Breast epithelium (tissue), 4 donors: ENCODE measurements at places on chromosomes 13 and 19.

DNA sequence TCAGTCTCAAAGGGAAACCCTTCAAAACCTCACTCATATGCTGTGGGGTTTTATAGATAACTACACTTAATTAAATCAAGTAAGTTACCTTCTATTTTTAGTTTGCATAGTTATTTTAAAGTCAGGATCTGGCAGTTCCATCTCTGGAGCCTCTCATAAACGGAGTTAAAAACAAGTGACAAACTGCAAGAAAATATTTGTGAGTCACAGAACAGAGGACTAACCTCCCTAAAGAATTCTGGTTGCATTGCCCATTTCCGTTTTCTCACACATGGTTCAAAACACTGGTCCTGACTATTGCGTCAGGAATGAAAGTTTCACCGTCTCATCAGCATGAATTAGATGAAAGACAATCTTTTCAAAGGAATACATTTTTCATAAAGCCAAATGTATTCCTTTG is 10.6 kb downstream of the RXFP2 start:
- no peaks in the 10 kb centered on the region for H3K4me1 ChIP-seq
- H3K36me3 ChIP-seq, result no peaks in the 10 kb centered on the region
- DNase-seq, result no peak
- no peak overlapping the region for H3K4me3 ChIP-seq

GRCh38 chr19:49677231-49677900 is at the start of gene PRMT1:
TSS of gene PRMT1 (plus strand) at chr19:49677271. CDS start at chr19:49677281, 10 bp downstream.
- H3K36me3 ChIP-seq, result no peaks in the 10 kb centered on the region
- H3K4me3 ChIP-seq, result peak within 1 kb of the TSS; percentile 84
- H3K4me1 ChIP-seq, result peaks cover 11% of the 10 kb centered on the region

DNA sequence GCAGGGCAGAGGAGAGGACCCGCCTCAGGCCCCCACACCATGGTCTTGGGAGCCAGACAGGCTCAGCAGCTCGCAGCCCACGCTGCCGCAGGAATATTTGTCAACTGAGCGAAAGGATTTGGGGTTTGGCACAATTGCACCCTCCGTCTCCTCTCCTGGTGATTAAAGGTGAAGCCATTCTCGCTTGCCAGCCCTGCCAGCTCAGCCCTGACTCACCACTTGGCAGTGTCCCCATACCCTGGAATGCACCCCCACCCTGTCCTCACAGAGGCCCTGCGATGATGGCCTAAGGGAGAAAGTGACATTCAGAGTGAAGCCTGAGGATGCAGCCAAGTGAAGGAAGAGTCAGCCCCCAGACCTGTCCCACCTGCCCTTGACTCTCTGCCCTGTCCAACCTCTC is 18.8 kb downstream of the CYTH2 start:
- H3K4me1 ChIP-seq, result peaks cover 3% of the 10 kb centered on the region
- H3K4me3 ChIP-seq, result no peak overlapping the region
- DNase-seq, result peak; percentile 95
- H3K27ac ChIP-seq, result peak overlapping the region; percentile 95

- no peak for DNase-seq
- H3K27me3 ChIP-seq, result peaks cover 18% of the 10 kb centered on the region
- no peaks in the 10 kb centered on the region for H3K36me3 ChIP-seq
- no peaks in the 10 kb centered on the region for H3K4me1 ChIP-seq
Measured at GRCh38 chr19:1663852-1664251, 11.4 kb upstream of the TCF3 start.

GRCh38 chr13:27562457-27562856 is 57.9 kb downstream of the LNX2 start:
- no peaks in the 10 kb centered on the region for H3K4me1 ChIP-seq
- H3K27ac ChIP-seq, result no peak overlapping the region
- no peak for DNase-seq
- peaks cover 5% of the 10 kb centered on the region for H3K36me3 ChIP-seq

DNA sequence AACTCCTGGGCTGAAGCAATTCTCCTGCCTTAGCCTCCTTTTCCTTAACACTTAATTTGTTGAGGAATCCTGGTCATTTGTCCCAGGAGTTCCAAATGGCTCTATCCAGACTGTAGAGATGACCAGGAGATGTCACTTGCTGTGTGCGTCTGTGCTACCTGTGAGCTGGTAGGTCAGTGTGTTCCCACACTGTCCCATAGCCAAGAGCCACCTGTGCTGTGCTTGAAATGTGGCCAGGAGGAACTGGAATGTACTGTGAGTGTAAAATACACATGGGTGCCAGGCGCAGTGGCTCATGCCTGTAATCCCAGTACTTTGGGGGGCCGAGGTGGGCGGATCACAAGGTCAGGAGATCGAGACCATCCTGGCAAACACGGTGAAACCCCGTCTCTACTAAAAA is 29.4 kb upstream of the KDM4B start:
- no peak overlapping the region for H3K4me3 ChIP-seq
- no peak for DNase-seq
- no peaks in the 10 kb centered on the region for H3K36me3 ChIP-seq
- H3K27me3 ChIP-seq, result no peaks in the 10 kb centered on the region
- H3K4me1 ChIP-seq, result no peaks in the 10 kb centered on the region

DNA sequence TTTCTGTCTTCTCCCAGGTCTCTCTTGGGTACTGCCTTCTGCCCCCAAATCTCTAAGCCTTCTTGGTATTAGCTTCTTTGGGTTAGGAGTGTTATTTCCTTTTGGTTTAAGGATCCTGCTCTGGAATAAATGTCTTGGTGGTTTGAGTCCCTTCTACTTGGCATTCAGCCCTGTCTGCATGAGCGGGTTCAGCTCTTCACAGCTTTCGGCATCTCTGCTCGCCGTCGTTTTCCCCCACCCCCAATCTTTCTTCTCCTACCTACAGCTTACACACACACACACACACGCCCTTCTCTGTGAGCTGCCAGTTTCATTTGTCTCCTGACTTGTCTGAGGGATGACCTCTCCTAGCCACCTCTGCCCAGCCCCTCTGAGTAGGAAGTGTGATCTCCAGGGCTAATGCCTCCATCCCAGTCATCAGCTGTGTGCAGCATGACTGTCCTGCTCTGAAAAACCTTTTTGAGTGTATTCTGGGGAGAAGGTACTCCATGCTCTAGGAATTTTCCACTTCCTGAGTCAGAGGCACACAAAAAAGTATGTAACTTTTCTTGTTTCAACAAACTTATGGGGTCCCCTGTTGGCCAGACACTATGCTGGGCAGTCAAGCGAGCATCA is 4.7 kb downstream of the CNOT3 start:
- H3K4me3 ChIP-seq, result no peak overlapping the region
- H3K27me3 ChIP-seq, result no peaks in the 10 kb centered on the region
- no peak overlapping the region for H3K27ac ChIP-seq

DNA sequence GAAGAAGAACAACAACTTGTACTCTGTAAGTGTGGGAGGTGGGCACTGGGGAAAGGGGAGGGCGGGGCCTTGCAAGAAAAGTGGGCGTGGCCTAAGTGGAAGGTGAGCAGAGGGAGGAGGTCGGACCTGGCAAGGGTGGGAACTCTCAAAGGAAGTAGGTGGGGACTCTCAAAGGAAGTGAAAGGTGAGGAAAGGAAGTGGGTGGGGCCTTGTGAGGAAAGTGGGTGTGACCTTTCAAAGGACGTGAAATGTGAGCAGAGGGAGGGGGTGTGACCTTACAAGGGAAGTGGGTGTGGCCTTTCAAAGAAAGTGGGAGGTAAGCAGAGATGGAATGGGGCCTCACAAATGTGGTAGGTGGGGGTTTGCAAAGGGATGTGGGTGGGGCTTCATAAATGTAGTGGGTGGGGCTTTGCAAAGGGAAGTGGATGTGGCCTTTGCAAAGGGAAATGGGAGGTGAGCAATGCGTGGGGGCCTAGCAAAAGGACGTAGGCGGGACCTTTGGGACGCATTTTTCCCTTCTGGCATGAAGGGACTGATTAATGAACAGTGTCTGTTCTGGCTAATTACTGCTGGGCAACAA is 25.9 kb downstream of the ACSBG2 start:
- no peak overlapping the region for H3K27ac ChIP-seq
- DNase-seq, result no peak
- no peaks in the 10 kb centered on the region for H3K4me1 ChIP-seq
- H3K36me3 ChIP-seq, result no peaks in the 10 kb centered on the region

DNA sequence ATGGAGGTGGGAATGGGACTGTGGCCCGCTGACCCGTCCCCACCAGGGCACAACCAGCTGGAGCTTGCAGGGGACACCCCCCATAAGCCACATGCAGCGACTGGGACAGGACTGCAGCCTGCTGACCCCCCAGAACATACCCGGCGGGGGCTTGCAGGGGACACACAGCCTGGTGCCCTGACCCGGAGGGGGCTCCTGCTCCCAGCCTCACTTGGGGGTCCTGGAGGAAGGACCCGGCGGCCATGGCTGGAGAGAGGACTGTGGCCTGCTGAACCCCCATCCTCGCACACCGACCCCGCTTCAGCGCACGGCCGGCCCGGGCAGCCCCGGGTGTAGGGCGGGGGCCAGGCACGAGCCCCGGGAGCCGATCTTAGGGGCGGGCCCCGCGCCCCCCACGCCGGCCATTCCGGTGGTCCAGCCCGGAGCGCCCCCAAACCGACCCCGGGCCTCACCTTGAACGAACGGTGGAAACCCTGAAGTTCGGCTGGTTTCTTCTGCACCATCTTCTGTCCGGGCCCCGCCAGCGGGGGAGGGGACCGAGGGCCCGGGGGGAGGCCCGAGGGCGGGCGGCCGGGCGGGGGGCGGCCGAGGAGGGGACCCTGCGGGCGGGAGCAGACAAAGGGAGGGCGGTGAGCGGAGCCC is 574 bp downstream of the MKNK2 start:
- no peaks in the 10 kb centered on the region for H3K36me3 ChIP-seq
- peak overlapping the region; percentile 98 for H3K27ac ChIP-seq
- peak overlapping the region; percentile 97 for H3K4me3 ChIP-seq
- peaks cover 52% of the 10 kb centered on the region for H3K4me1 ChIP-seq

DNA sequence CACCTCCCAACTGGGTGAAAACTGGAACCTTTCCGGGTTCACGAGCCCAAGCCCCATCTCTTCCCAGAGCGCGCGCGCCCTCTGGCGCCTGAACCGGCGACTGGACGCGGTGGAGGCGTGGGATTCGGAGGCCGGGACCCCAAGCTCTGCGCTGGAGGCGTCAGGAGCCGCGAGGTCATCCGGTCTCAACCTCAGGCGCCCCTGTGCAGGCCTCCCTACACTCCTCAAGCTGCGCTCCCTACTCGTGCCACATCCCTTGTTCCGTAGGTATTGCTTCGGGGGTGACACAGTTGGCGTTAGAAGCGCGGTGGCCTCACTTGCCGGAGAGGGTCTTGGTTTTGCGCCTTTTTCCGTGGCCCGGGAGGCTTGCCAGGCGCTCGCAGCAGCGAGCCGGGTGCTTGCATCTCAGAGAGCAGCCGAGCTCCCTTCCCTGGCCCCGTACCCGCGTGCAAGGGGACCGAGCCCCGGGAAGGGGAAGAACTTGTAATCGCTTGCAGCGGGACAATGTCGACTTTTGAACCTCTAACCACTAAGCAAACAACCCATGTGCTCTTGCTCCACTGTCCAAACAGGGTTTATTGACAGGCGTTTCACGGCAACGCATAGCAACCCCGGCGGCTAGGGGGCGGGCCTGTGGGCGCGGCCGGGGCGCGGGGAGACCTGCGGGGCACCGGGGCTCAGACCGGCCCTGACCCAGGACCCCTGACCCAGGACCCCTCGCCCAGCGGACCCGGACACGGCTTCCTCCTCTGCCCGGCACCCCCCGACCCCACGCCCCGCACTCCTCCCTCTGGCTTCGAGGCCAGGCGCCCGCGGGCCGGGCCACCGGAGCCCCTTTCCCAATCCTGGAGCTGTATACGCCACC is 8.5 kb downstream of the CDX2 start:
- H3K4me3 ChIP-seq, result peak overlapping the region; percentile 59
- no peak overlapping the region for H3K27ac ChIP-seq
- peak; percentile 76 for DNase-seq
- H3K4me1 ChIP-seq, result peaks cover 8% of the 10 kb centered on the region
- H3K27me3 ChIP-seq, result peaks cover 3% of the 10 kb centered on the region
